ENCODE measurements at places on chromosomes 11 and 22.

DNA sequence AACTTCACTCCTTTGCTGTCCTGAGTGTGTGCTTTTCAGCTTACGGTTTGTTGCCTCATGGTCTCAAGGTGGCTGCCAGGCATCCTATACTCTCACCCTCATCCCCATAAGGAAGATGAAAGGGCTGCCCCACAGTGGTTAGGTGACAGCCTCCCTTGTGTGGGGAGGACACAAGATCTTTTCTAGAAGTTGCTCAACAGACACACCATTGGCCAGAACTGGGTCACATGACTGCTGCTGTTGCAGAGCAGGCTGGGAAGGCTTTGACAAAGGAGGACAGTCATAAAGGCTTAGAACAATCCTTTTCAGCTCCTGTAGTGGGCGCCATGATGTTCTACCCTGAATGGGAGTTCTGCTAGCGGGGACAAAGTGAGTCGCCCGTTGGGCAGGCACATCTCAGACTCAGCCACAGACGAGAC is 69.7 kb upstream of the RASD2 start:
- no peak for DNase-seq

DNA sequence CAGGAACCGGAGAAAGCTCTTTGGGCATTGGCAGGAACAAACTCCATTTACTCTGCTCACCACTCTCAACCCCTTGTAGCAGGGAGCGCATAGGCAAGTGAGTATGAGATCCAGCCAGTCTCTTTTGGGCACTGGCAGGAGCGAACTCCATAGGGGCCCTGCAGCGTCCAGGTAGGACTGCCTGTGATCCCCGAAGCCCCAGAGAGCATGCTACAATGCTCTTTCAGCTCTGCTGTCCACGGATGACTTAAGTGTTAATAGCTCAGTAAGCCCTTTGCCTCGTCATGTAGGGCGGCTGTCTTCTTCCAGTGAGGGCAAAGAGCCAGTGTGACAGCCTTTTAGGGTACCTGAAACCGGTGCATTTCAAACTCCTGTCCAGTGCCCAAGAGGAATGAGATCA is 1525.6 kb upstream of the RAG2 start:
- DNase-seq, result no peak

GRCh38 chr11:68012843-68013610 is 2.9 kb downstream of the ALDH3B1 start:
- DNase-seq, result peak; percentile 52

- no peak for DNase-seq
Measured at GRCh38 chr11:65535102-65535501, 10.2 kb downstream of the SCYL1 start.

DNA sequence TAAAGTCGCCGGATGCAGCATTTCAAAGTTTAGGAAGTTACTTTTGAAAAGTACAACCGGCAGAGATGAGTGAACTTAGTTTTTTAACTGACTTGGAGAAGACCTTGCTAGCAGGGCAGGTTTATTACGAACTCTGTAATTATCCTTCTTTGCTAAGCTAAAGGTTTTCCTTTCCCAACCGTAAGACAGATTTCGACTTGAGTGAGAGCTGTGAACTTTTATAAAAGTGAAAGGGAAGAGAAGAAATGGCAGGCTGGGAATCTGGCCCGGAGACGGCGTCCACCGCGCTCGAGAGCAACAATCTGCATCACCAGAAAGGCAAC is 659 bp upstream of the TEAD1 start:
- no peak for DNase-seq

- DNase-seq, result no peak
Measured at GRCh38 chr11:125945011-125945796, 640 bp upstream of the VSIG10L2 start.

DNA sequence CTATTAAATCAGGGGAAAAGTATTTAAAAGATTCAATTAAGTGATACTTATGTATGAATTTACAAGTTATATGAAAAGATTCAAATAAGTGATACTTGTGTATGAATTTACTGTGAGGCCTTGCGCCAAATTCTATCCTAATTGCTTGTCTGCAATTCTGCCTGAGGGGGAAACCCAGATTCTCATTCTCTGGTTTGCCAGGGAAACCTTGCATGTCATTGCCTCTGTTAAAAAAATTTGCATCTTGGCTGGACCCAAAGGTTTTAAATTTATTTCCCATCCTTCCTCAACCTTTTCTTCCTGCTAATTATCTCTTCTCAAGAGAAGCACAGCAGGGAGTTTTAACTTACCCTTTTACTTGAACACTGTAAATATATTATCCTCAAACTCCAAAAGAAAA is 13.8 kb downstream of the OLFML1 start:
- no peak for DNase-seq

GRCh38 chr22:39318507-39319283 is 728 bp downstream of the RPL3 start:
- no peak for DNase-seq

GRCh38 chr11:103773059-103773458 is 263.4 kb upstream of the DDI1 start:
- DNase-seq, result no peak

DNA sequence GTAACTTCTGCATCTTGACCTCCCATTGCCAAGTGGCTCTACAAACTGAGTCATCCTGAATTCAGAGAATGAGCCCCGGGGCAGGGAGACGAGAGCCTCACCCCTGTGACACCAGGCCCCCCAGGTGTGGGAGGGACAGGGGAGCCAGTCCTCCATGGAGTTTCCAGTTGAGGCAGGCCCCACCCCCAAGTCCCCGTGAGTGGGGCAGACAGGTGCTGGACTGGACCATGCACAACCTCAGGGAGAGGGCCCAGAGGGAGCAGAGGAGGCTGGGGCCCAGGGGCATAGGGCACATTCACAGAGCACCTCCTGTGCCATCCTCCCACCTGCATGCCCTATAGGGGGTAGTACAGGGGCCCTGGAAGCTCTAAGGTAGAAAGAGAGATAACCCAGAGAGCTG is 180.8 kb downstream of the BRD1 start:
- DNase-seq, result no peak

DNA sequence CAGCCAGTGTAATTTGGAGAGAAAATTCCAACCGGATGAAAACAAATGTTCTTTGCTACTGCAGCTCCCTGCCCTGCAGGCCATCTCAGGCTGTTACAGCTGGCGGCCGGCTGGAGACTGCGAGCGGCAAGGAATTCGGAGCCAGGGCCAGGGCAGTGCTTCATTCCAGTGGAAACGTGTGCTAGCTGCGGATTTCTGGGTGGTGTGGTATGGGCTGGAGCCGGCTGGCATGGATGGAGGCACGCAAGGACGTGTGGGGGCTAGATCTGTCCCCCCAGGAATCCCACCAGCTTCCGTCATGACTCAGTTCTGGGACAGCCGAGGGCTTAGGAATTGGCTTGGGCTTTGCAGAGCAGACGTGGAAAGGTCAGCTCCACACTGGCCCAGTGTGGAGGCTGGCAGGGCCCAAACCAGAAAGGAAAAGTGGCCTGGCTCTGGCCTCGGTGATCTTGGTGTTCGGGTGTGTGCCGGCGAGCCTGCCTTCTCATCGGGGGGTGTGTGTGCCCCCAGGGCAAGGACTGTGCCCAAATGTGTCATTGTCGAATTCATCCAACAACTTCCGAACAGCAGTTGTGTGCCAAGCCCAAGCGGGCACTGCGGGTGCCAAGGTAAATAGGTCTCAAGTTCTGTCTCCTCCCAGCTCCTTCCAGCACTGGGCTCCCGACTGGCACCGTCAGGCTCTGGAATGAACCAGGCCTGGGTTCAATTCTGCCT is 48.1 kb upstream of the SHISAL1 start:
- peak; percentile 51 for DNase-seq

DNA sequence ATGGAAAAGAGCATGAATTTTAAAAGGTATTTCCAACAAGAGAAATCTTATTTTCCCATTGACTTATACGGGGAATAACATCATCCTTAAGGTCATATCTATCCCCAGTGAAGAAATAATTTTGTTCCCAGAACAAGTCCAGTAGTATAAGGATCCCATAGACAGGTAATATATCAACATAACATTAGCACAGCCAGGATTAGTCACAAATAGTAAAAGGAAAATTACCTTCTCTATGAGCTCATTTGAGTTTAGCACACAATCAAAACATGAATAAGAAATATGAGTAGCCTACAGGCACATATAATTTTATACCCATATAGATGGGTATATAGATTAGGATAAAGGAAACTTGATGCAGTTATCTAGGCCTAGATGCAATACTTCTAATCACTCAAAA is 2.8 kb upstream of the OR52K1 start:
- no peak for DNase-seq

DNA sequence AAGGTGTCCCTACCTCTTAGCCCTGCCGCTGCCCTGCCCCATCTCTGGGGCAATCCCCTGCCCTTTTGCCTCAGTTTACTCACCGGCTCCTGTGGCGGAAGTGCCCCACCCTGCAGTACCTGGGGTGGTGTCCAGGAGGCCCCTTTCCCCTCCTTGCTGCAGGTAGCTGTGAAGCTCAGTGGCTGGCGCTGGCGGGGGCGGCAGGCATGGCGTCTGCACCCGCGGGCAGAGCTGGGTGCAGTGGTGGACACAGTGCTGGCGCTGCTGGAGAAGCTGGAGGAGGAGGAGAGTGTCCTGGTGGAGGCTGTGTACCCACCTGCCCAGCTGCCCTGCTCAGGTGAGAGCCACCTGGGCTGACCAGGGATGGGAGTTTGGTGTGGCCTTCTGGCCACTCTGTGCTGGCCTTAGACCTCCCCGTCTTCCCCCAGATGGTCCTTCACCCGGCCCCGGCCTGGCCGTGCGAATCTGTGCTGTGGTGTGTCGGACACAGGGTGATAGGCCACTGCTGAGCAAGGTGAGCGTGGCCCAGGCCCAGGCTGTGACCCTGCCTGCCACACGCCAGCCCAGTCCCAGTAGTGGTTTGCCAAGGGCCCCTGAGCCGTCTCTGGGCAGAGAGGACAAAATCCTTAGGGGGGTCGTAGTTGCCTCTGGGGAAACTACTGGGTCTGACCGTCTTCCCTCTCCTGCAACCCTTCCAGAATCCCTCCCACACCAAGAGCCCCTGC is 4.0 kb downstream of the CARNS1 start:
- DNase-seq, result no peak

DNA sequence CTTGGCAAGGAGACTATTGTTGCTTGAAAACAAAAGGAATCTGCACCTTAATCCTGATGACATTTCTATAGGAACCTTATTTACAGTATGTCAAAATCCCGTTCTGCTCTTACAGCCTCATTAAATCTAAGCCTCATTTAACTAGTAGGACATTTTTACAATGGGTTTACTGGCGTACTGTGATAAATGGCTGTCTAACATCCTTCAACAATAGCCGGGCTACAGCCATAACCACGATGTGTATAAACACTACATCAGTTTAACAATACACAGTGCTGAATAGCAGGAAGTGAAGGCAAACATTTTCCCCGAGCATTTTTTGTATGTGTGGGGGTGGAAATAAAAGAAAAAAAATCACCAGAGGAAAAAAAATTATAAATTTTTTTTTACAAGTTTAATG is 131.2 kb downstream of the ARL14EP start:
- DNase-seq, result no peak

GRCh38 chr22:48182846-48183805 is 1420.7 kb downstream of the TBC1D22A start:
- no peak for DNase-seq

GRCh38 chr22:20882855-20883254 is 24.0 kb downstream of the SNAP29 start:
- DNase-seq, result no peak

DNA sequence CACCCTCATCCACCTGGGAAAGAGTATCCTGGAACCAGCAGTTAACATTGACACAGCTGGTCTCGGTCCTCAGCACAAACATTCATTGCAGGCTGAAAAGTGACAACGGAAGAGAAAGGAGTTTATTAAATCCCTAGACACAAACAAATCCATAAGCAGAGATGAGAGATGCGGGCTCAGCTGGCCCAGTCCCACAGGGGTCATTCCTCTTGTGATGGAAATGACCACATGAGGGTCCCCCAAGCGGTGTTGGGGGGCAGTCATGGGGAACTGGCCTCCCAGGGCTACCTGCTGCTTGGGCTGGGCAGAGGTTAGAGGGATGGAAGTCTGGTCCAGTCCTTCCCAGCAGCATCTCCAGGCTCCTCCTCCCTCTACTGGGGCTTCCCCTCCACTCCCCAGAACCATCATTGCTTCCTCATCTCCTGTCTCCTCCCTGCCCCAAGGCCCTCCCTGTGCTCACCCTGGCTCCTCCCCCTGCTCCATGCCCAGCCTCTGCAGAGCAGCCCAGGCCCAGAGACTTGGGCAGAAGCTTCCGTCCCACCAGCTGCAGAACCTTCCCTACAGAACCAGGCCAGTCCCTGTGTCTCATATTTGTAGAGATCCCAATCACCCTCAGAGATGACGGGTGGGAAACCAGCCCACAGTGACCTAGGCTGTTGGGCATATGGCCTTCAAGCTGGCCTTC is 5.4 kb upstream of the IGLL5 start:
- DNase-seq, result no peak

- no peak for DNase-seq
Measured at GRCh38 chr22:28826921-28827320, 26.6 kb upstream of the XBP1 start.

- DNase-seq, result peak; percentile 60
Measured at GRCh38 chr11:118791961-118792569, 1.1 kb upstream of the DDX6 start.

GRCh38 chr22:35124691-35125219 is 58.8 kb downstream of the ISX start:
- DNase-seq, result no peak

- no peak for DNase-seq
Measured at GRCh38 chr11:93959663-93960062, 61.5 kb upstream of the HEPHL1 start.

DNA sequence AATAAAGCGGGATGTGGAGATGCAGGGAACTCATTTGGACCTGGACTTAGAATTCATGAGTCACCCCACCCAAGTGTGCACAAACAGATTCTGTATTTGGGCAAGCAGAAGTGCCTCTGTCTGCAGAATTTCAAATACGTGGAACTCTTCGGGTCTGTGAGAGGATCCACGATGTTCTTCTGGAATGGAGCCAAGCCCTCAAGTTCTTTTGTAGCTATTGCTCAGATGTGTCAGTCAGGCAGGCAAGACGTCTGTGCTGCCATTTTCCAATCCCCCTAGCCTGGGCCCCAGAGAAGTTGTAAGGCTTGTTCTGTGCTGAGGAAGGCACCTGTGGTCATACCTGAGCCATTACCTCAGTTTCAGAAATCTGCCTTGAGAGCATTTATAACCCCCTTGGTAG is 132.8 kb upstream of the RASSF10 start:
- DNase-seq, result no peak

DNA sequence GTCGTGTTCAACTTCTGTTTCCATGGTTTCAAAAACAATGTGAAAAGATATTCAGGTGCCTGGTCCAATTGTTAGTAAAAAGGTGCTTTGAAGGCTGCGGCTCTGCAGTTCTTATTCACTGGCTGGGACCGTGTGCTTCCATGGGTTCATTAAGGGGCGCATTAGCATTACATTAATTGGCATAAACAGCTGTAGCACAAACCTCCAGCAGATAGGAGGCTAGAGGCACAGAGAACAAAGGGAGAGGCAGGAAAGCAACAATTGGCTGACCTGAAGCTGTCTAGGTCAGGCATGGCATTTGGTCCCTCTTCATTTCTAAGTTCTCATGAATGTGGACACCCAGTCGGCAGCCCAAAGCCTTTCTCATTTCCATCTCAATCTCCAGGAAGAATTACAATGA is 16.6 kb downstream of the PAK1 start:
- DNase-seq, result peak; percentile 88

GRCh38 chr22:41043722-41044121 is 48.7 kb upstream of the EP300 start:
- no peak for DNase-seq
